T-helper 9 cell (primary cell): ENCODE measurements at places on chromosomes 7 and 10.

DNA sequence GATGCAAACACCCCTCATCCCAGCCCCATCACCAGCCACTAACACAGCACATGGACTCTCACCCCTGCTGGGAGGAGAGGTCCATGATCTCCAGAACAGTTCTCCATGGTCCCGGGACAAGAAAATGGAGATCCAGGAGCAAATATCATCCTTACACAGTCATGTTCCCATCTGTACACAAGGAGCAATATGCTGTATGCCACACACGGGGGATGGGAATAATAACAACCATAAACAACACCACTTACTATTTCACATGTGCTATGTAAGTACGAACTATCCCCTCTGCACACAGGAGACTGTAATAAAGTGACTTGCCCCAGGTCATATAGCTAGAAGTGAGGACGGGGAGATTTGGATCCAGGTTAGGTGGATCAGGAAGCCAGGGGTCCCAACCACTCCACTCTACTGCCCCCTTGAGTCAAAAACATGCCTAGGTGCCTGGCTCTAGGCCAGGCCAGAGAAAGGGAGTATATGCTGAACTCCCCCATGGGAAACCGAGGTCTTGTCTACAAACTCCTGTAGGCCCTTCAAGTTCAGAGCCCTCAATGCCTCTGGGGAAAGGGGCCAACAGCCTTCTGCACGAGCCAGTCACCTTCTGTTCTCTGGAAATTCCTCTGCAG, 34.1 kb downstream of the LRRC20 start:
- no peak for DNase-seq

- DNase-seq, result no peak
Measured at GRCh38 chr7:4631380-4632179, 50.5 kb upstream of the FOXK1 start.

- no peak for DNase-seq
Measured at GRCh38 chr10:101887775-101888174, 44.2 kb upstream of the KCNIP2 start.

- no peak for DNase-seq
Measured at GRCh38 chr7:146768957-146769356, 652.4 kb downstream of the CNTNAP2 start.

DNA sequence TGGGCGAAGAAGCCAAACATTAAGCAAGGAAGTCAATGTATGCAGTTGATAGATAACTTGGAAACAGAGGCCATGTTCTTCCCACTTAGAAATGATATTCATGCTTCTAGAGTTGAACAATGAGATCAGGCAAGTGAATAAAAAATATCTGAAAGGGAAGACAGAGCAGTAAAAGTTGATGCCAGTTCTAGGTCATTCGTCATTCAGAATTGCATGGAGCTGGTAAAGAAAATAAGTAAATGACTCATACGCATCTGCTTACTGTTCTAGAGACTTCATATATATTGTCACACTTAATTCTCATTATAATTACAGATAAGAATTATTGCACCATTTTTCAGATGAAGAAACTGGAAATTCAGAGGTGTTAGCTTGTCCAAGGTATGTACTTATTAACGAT, 158.9 kb upstream of the FERD3L start:
- no peak for DNase-seq

DNA sequence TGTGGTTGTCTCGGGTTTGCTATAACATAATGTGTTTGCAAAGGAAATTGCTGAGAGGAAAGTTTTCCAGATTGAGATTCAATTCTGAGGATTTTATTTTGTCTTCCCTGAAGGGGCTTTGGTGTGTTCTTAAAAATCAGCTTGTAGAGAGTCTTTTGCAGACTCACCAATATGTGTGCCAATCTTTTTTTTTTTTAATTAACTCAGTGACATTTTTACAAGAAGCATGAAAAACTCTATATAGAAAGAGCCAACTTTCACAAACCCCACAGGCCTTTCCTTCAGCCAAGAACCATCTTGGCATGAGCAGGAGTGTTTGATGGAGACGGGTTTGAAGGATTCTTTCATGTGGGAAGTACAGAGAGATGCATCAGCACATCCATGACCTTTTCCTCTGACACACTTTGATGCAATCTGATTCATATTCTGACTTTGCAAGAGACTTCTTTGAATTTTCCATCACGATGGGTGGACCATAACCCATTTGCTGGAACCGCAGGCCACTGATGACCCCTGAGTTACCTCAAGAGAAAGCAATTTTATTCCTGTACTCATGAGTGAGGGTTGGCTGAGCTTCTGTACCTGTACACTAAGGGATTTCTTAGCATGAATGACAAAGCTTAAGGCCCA, 892.6 kb downstream of the XPNPEP1 start:
- no peak for DNase-seq

GRCh38 chr10:92052088-92052487, 128.5 kb downstream of the BTAF1 start:
- no peak for DNase-seq

GRCh38 chr10:14519785-14520184, 189.1 kb upstream of the FRMD4A start:
- DNase-seq, result no peak

DNA sequence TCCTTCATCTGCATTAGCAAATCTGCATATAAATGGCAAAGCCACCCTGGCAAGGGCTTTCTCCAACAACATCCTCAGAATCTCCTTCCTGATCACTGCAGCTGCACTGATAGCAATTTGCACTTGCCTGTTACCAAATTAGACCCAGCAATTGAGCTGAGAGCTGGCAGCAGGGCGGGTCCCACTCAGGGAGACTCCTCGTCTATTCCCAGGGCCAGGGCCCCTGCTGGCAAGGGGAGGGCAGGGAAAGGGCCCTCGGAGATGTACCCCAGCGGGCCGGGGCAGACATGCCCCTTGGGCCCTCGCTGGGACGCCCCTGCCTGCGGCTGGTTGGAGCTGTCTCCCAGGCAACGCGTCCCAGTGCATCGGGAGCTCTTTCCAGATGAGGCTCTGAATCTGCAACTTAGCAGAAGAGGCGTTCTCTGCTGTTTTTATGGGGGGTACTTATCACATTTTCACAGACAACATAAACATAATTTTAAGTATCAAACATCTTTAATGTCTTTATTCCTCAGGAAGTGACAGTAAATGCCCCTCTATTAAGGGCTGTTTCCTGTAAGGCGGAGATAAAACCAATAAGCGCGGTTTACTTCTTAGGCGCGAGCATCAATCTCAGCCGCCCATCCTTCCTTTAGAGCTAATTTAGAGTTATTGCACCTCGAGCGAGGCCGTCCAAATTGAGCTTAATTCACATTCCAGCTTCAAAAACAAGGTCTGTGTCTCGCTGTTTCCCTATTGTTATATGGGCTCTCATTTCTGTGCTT, 249.0 kb upstream of the PPP2R2D start:
- no peak for DNase-seq

GRCh38 chr10:95280637-95281036, 10.2 kb downstream of the PDLIM1 start:
- no peak for DNase-seq

DNA sequence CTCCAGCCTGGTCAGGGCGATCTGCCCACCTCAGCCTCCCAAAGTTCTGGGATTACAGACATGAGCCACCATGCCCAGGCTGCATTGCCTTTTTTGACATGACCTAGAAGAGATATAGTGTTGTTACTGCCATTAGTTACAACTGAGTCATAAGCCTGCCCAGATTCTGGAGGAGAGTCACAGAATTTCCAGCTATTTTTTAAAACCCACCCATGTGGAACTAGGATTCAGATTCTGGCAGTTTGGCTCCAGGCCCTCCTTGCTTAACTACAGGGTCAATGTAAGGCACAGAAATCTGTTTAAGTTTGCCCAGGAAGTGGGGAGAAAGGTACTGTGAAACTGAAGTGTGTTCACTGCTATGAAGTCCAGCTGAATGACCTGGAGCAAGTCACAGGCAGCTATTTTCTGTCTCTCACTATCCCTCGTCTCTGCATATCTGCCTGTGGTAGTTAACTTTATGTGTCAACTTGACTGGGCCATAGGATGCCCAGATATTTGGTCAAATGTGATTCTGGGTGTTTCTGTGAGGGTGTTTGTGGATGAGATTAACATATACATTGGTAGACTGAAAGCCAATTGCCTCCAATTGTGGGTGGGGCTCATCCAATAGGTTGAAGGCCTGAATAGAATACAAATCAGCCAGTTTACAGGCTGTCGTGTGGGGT, 8.4 kb upstream of the MARVELD1 start:
- DNase-seq, result no peak

GRCh38 chr10:7956508-7956907, 98.0 kb upstream of the GATA3 start:
- no peak for DNase-seq

- no peak for DNase-seq
Measured at GRCh38 chr10:122255509-122256301, 15.4 kb upstream of the BTBD16 start.

DNA sequence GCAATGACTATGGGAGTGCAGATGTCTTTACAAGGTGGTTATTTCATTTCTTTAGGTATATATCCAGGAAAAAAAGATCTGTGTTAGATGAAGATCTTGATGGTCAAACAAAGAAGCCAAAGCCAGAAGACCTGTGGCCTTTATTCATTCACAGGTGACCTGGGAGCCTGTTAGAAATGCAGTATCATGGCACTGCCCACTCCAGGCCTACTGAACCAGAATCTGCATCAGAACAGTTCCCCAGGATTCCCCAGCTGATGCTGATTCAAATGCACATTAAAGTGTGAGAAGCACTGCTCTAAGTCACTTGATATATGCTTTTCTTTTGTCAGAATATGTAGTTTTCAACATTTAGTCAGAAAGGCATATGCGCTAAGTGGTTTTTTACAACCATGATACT, 251.1 kb downstream of the IPMK start:
- no peak for DNase-seq

DNA sequence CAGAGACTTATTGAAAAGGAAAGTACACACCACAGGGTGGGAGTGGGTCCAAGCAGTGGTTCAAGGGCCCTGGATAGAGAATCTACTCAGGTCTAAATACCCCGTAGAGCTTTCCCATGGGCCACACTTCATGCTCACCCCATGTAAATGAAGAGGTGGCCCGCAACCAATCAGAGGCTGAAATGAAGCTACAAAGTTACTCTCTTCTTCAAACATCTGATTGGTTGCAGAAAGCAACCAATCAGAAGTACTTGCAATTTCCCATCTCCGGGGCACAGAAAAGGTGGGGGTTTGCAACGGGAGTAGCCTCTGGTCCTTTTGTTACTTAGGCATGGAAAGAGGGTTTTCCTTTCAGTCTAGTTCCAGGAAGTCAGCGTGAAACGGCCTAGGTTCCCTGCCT, 15.2 kb upstream of the GALNTL5 start:
- DNase-seq, result no peak

DNA sequence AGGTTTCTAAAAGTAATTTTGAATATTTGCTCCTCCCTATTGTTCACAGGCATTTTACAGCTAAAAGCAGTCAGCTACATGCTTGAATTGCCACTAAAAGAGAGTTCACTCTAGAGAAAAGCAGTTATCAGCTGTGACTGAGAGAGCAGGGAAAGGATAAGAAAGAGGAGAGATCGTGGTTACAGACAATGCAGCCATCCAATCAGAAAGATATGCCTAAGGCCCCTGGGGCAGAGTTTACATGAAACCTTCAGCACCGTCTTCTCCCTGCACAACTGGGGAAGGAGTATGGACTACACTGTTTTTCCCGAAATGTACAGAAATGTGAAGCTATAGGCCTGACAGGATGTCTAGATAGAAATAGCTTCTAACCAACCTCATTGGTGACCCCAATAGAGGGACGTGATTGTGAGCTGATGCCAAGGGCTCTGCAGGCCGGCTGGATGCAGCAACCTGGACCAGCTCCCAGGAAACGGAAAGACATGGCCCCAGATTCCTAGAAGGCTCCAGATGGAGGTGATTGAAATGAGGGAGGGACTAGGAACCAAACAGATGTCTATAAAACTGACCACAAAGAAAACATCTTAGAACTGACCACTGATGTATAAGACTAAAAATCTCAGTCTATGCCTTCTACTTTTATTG, 3.2 kb upstream of the VSTM4 start:
- DNase-seq, result no peak

DNA sequence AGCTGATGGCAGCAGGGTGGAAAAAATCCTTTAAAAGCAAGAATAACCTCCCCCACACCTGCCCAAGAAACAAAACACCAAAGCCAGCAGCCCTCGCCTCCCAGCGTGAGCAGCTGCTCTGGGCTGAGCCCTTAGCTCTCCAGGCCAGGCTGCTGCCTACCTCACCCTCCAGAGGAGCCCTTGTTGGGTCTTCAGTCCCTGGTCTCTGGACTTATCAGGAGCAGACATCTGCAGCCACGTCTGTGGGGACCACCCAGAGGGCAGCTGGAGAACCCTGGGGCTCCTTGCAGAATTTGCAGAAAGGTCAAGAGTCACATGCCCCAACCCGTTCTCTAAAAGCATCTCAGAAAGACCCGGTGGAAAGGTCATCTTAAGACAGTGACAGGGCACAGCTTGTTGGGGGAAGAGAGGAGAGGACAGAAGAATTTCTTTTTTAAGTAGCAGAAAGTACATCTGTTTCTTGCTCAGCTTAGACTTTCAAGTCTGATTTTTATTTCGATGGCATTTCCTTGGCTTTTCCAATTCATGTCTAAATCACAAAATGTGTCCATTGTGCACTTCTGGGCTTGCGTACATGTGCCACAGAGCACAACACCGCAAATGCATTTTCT, 425.7 kb upstream of the NFE2L3 start:
- DNase-seq, result no peak
